ENCODE measurements at places on chromosomes 1 and 21. TPM values are rescaled to one million over a fixed set of nuclear protein-coding genes. Genes with fewer than 3 reads are reported as not detected.

- H3K27me3 ChIP-seq: no peaks in the 10 kb centered on the region
- H3K27ac ChIP-seq: peak overlapping the region; percentile 71
- H3K4me3 ChIP-seq: no peak overlapping the region
- no peaks in the 10 kb centered on the region for H3K36me3 ChIP-seq
- DNase-seq: no peak
Measured at GRCh38 chr21:43859747-43860214, 5.2 kb upstream of the AGPAT3 start.

Gene CYB5RL
- 13.3 TPM for polyA plus RNA-seq

- DNase-seq: peak; percentile 27
- no peaks in the 10 kb centered on the region for H3K27me3 ChIP-seq
- H3K4me3 ChIP-seq: no peak overlapping the region
- no peak overlapping the region for H3K27ac ChIP-seq
Measured at GRCh38 chr21:8989721-8990325, 1531.6 kb upstream of the TPTE start.

- H3K36me3 ChIP-seq: no peaks in the 10 kb centered on the region
- H3K27ac ChIP-seq: no peak overlapping the region
- H3K4me3 ChIP-seq: no peak overlapping the region
- DNase-seq: no peak
Measured at GRCh38 chr1:232340446-232340845, 289.5 kb downstream of the SIPA1L2 start.

DNA sequence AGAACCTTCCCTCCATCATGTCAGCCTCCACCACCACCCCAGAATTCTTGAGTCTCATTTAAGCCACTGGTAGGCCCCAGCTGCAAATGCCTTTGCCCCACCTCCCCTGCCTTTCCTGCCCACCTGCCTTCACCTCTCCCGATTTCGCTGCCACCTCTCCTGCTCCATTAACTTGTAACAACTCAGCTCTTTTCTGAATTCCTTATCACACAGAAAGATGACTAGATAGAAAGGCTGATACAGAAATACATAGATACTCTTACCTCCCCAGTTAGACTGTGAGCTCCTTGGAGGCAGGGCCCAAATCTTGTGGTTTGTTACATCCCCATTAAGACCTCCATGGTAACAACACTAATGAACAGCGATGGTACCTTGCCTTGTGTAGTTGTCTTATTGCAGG is 69.5 kb downstream of the ATP5PO start:
- H3K27ac ChIP-seq: no peak overlapping the region
- no peak overlapping the region for H3K4me3 ChIP-seq
- peaks cover 61% of the 10 kb centered on the region for H3K27me3 ChIP-seq
- H3K36me3 ChIP-seq: no peaks in the 10 kb centered on the region
- no peaks in the 10 kb centered on the region for H3K4me1 ChIP-seq

DNA sequence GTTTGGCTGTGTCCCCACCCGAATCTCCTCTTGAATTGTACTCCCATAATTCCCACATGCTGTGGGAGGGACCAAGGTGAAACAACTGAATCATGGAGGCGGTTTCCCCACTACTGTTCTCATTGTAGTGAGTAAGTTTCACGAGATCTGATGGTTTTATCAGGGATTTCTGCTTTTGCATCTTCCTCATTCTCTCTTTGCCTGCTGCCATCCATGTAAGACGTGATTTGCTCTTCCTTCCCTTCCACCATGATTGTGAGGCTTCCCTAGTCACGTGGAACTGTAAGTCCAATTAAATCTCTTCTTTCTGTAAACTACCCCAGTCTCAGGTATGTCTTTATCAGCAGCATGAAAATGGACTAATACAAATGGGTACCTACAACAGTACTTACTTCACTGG is 73.5 kb downstream of the PIK3R3 start:
- H3K27ac ChIP-seq: no peak overlapping the region
- no peaks in the 10 kb centered on the region for H3K4me1 ChIP-seq
- peaks cover 8% of the 10 kb centered on the region for H3K36me3 ChIP-seq

GRCh38 chr1:163082971-163083370 is 13.8 kb downstream of the RGS4 start:
- H3K36me3 ChIP-seq: no peaks in the 10 kb centered on the region
- no peaks in the 10 kb centered on the region for H3K27me3 ChIP-seq
- no peak overlapping the region for H3K4me3 ChIP-seq
- H3K27ac ChIP-seq: no peak overlapping the region

Gene CFAP74
- 0.04 TPM for polyA plus RNA-seq

- peak; percentile 88 for DNase-seq
- H3K4me3 ChIP-seq: peak overlapping the region; percentile 30
- peak overlapping the region; percentile 31 for H3K27ac ChIP-seq
- peaks cover 44% of the 10 kb centered on the region for H3K27me3 ChIP-seq
Measured at GRCh38 chr1:204363335-204364114, 3.8 kb upstream of the PLEKHA6 start.

- H3K27me3 ChIP-seq: peaks cover 2% of the 10 kb centered on the region
- no peak for DNase-seq
- H3K4me1 ChIP-seq: no peaks in the 10 kb centered on the region
- H3K4me3 ChIP-seq: no peak overlapping the region
- H3K27ac ChIP-seq: no peak overlapping the region
Measured at GRCh38 chr1:40855513-40855912, 6.7 kb downstream of the CITED4 start.

DNA sequence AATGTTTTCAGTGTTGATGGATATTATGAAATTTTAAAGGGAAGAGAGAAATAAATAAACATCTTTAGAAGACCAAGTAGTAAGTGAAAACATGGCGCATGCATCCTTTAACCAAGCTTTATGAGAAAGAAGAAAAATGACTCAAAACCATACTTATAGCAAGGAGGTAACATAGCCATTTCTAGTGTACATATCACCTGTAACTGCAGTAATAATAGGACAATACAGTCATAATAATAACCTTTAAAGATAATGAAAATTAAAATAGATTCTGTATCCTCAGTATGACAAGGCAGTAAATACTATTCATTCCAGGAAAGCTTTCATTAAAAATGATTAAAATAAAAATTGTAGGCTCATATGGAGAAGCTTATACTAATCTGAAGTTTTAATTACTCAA is 141.2 kb downstream of the COL24A1 start:
- no peaks in the 10 kb centered on the region for H3K27me3 ChIP-seq
- H3K4me3 ChIP-seq: no peak overlapping the region
- no peak overlapping the region for H3K27ac ChIP-seq
- no peaks in the 10 kb centered on the region for H3K36me3 ChIP-seq
- DNase-seq: no peak
